Peyer's patch (tissue), 4 donors: ENCODE measurements at places on chromosomes 3 and 15. TPM values are rescaled to one million over a fixed set of nuclear protein-coding genes. Genes with fewer than 3 reads are reported as not detected.

- no peak for DNase-seq
These were observed 221.9 kb downstream of the LRRN1 start for GRCh38 chr3:4021162-4021561.

HOMER2 gene
- 2.5 TPM for total RNA-seq

VIPR1 gene
- total RNA-seq: 320 TPM

RTP1 gene
- total RNA-seq: not detected

DNA sequence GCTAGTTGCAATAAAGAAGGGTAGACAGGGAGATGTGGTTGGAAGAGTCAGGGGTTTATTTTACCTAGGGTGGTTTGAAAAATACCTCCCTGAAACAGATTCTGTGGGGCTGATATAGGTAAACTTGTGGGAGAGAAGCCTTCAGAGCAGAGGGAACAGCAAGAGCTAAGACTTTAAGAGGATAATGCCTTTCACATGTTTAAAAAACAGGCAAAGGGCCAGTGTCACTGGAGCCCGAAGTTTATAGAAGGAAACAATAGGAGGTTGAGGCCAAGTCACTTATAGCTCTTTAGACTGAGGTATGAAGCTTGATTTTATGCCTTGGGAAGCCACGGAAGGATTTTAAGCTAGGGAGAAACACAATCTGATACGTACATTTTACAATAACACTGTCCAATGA is 448.7 kb downstream of the TAFA4 start:
- DNase-seq: no peak

DNA sequence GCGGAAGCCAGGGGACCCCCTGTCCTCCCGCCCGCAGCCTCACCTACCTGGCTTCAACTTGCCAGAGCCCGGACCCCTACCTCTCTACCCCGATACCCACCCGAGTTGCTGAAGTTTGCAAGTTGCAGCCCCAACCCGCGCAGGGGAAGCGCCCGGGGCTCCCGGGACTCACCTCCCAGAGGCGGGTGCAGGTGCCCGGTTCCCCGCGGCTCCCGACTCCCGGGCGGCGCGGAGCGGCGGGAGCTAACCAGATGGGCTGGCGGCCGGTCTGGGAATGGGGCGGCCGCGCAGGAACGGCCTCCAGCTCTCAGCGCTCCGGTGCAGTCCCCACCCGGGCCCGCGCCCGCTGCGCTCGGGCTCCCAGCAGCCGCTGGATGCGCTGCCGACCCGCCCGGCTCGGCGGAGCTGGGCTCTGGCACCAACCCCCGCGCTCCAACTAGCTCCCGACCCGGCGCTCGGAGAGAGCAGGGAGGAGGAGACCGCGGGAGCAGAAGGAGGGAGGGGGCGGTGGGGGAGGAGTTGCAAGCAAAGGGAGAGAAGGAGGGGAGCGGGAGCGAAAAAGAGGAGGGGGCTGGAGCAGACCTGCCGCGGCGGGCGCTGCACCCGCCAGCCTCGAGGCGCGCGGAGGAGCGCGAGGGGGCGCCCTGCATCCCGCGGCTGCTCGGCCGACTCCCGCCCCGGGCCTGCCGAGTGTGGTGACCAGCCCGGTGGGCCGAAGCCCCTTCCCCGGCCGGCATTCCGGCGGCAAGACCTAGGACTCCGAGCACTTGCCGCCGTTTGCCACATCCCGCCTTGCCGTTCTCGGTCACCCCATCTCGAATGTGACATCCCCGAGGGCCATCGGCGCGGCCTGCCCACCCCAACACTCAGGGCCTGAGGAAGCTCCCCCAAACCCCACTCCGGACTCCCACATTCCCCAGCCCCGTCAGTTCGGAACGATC is at the start of gene SEMA5B:
SEMA5B (minus strand) TSS at position 472 of the 941 bp plus-strand sequence. CDS start 66,500 bp downstream, outside the sequence.
- DNase-seq: peak; percentile 48

GRCh38 chr3:186382217-186382885 is 20.3 kb upstream of the DGKG start:
- no peak for DNase-seq

- DNase-seq: no peak
These were observed 134.2 kb downstream of the LIPC start for GRCh38 chr15:58566029-58566428.

NR2E3 gene
- total RNA-seq: 1.3 TPM

GRCh38 chr3:8608791-8609467 is 35.7 kb downstream of the SSUH2 start:
- DNase-seq: no peak

DNA sequence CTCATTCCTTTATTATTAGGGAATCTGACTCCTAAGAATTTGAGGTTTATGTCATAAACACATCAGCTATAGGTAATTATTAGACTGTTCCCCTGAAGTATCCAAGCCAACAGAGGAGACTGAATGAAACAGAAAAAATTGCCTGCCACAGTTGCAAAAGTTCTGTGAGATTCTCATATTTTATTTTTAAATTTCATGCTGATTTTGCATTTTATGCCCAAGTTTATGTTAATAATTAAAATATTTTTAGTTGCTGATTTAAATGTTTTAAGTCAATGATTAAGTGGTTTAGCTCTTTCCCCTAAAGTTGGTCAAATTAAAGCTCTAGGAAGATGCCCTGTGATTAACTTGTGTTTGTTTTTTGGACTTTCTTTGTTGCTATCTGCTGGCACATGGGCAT is 10.2 kb downstream of the SENP8 start:
- no peak for DNase-seq

USP3 gene
- 84.4 TPM for total RNA-seq

GRCh38 chr3:42228796-42229195 is 37.2 kb downstream of the CCK start:
- no peak for DNase-seq

RGMA gene
- total RNA-seq: 1.8 TPM

DNA sequence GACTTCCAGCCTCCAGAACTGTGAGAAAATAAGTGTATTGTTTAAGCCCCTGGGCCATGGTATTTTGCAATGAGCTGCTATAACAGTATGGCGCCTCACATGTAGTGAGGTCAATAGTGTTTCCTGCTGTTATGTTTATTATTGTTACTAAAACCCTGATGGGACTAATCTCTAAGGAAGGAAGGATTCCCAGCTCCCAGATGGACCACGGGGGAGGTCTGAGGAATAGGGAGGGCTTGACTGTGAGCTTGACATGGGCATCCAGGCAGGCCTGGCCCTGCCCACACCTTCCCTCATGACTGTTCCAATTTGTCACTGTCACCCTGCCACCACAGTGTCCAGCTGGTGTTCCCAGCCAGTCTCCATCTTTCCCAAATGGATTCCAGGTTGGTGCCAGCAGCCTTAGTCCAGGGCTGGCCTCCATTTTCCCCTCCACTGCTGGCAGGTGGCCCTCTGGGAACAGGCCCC is 14.5 kb upstream of the SLC41A3 start:
- no peak for DNase-seq

- DNase-seq: no peak
These were observed 389.5 kb downstream of the LRTM1 start for GRCh38 chr3:54538346-54538745.

GRCh38 chr3:113629584-113630421 is 66.6 kb downstream of the USF3 start:
- DNase-seq: no peak

DPPA2 gene
- not detected for total RNA-seq

DNA sequence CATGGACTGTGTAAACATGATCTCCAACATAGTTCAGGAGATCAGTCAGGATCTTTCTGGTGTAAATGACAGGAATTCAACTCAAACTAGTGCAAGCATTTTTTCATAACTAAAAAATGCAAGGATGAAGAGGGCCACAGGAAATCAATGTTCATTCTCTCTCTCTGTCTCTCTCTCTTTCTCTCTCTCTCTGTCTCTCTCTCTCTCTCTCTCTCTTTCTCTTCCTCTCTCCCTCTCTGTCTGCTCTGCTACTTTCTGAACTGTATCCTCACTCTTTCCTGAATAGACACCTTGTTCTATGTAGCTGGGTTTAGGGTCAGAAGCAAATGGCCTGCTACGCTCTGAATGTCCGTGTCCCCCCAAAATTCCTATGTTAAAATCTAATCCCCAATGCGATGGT is 240.9 kb upstream of the UBE2E2 start:
- DNase-seq: no peak

ZNF860 gene
- total RNA-seq: not detected
